ENCODE measurements at places on chromosomes 6 and 20. TPM values are rescaled to one million over a fixed set of nuclear protein-coding genes. Genes with fewer than 3 reads are reported as not detected.

ASIP gene
- total RNA-seq = not detected

RFX6 gene
- not detected for total RNA-seq

MOXD1 gene
- total RNA-seq = not detected

TRIM15 gene
- total RNA-seq = not detected

ATRN gene
- total RNA-seq = 41.4 TPM

SCRT2 gene
- not detected for total RNA-seq

INSM1 gene
- total RNA-seq = not detected

DEF6 gene
- total RNA-seq = 0.36 TPM

DNMT3B gene
- 2.6 TPM for total RNA-seq

ASCC3 gene
- 99.2 TPM for total RNA-seq

PHACTR3 gene
- total RNA-seq = not detected

FAM217A gene
- total RNA-seq = not detected

MDC1 gene
- 6.3 TPM for total RNA-seq

TMEM14C gene
- 81.5 TPM for total RNA-seq

FBXO5 gene
- total RNA-seq = 6.9 TPM

FLRT3 gene
- 0.18 TPM for total RNA-seq

RSPO3 gene
- total RNA-seq = 0.90 TPM

MLN gene
- total RNA-seq = not detected

FKBP1C gene
- total RNA-seq = 1.6 TPM

GTSF1L gene
- total RNA-seq = not detected

OLIG3 gene
- not detected for total RNA-seq

KHDC1 gene
- total RNA-seq = 0.85 TPM

SLC13A3 gene
- total RNA-seq = 0.09 TPM

CGA gene
- total RNA-seq = not detected

RIPK1 gene
- total RNA-seq = 18.6 TPM

PRRT1 gene
- total RNA-seq = not detected

CTAGE9 gene
- not detected for total RNA-seq

HLA-DMA gene
- 0.27 TPM for total RNA-seq

ADGRB3 gene
- total RNA-seq = under 0.01 TPM

BACH2 gene
- 0.27 TPM for total RNA-seq

CST8 gene
- total RNA-seq = not detected

SEMG1 gene
- total RNA-seq = not detected

POPDC3 gene
- 0.19 TPM for total RNA-seq

CD24 gene
- 2.7 TPM for total RNA-seq

ADGRF5 gene
- total RNA-seq = 6.2 TPM

RAMACL gene
- 4.6 TPM for total RNA-seq

DTNBP1 gene
- total RNA-seq = 11.0 TPM

SH3BGRL2 gene
- 15.9 TPM for total RNA-seq

LINC00237 gene
- not detected for total RNA-seq

SYCP2L gene
- total RNA-seq = not detected

CAP2 gene
- 5.0 TPM for total RNA-seq

EGFL8 gene
- total RNA-seq = 2.5 TPM

CDSN gene
- under 0.01 TPM for total RNA-seq

MRPS18B gene
- total RNA-seq = 31.6 TPM

CLDN20 gene
- total RNA-seq = not detected

DOP1A gene
- 19.3 TPM for total RNA-seq

SLC17A9 gene
- total RNA-seq = 13.8 TPM
